Regular cardiac myocyte (primary cell): ENCODE measurements at places on chromosomes 5 and 9. TPM values are rescaled to one million over a fixed set of nuclear protein-coding genes. Genes with fewer than 3 reads are reported as not detected.

Gene SOHLH1
- total RNA-seq: not detected in 2 replicates

Gene GRXCR2
- not detected in 2 replicates for total RNA-seq

Gene MARCHF11
- total RNA-seq: not detected in 2 replicates

Gene IL33
- 189 and 383 TPM in 2 replicates for total RNA-seq

Gene AQP7
- total RNA-seq: 0.19 TPM in 1 of 2 replicates, not detected in the other

Gene FGD3
- not detected in 2 replicates for total RNA-seq
